ENCODE measurements at places on chromosomes 3 and 15.

DNA sequence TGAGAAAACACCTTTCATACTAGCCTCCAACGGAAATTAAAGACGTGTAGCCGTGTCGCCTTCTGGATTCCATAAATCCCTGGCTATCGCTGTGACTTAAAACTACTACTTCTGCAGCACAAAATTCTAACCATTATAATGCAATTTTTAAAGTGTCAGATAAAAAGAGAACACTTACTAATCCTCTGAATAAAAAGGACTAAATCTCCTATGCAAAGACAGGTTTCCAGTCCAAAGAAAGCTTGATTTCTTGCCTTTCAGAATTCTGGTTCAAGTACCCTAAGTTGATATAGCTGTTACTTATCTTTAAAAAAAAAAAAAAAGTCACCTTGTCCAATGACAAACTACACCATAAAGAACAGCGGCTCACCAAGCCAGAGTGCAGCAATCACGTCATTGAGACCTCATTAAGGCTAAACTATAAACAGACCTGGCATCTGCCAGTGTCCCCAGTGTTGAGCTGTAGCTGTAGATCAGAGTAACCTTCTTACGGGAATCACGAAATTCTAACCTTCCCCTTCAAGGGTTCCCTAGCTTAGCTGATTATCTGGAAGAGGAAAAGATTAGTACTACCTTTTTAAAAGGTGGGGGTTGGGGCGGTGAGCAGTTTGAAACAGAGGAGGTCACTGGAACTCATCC lies 2.2 kb downstream of the ABCC5 start:
- no peak for DNase-seq

GRCh38 chr3:151875759-151876158 lies 2.3 kb downstream of the SUCNR1 start:
- no peak for DNase-seq

- no peak for DNase-seq
Measured at GRCh38 chr3:74041068-74041675, 416.4 kb upstream of the PDZRN3 start.

DNA sequence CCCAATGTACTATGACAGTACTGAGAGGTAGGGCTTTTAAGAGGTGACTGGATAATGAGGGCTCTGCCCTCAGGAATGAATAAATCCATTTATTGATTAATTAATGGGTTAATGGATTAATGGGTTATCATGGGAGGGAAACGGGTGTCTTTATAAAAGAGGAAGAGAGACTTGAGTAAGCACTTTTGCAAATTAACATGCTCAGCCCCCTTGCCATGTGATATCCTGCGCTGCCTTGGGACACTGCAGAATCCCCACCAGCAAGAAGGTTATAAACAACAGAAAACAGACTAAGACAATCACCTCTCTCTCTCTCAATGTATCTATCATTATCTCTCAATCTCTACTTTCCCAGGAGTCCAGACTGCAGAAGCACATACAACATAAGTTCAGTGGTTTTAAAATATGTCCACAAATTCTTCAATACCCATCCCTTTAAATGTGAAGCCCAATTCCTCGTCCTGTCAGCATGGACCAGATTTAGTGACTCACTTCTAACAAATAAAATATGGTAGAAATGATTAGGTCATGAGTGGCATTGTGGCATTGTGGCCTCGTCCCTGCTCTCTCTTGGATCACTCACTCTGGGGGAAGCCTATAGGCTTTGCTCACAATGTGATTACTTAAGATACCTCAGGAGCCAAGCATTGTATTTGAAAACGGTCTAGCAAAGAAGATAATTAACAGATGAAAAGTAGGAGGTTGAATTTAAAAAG lies 40.0 kb upstream of the IL12A start:
- no peak for DNase-seq

DNA sequence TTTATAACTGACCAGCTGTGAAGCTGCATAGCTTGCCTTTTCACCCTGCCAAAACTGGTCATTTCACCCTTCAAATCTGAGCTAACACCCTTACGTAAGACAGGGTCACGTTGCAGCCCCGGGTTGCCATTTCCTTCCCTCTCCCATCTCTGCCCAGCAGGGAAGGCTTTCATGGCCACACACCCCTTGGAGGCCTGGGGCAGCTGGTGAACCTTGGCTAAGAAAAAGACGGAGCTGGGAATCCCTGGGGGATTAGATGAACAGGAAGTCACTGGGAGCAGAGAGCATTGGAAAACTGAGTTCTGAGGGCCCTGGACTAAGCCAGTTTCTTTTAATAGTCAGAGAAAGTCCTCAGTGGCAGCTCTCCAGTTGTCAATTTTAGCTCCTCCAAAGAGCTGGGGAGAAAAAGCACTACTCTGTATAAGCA lies 67.8 kb downstream of the TTC23 start:
- DNase-seq = no peak

DNA sequence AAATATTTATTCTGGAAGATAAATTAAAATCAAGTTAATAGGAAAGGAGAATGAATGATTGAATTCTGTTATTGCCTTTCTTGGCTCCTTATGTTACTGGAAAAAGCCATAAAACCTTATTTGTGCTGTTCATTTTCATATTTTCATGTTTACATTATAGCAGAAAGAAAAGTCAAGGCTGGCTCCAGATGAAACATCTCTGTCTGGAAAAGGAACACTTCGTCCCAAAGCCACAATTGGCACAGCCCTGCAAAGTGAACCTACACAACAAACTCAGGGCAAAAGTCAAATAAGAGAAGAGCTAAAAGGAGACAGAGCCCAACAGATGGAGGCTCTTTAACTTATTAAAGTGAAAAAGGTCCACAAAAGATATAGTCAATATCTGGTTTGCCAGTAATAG lies 73.4 kb downstream of the GTPBP8 start:
- DNase-seq = no peak

- DNase-seq = no peak
Measured at GRCh38 chr3:17320266-17320665, 422.2 kb downstream of the TBC1D5 start.

DNA sequence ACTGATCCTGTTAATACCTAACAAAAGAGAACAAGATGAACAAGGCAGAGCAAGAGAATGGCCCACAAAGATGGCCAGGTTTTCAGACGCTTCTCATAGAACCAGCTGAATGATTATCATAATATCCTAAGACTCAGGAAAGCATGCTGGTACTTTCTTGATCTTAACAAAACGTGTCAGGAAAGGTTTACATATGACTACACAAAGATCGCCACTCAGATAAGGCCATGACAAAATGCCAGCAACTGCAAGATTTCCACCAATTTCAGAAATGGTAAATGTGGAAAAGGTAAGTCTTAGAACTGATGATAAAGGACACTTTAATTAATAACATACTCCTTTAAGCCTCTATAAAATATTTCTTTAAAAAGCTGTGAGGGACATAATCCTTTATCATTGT lies 108.8 kb downstream of the DLG1 start:
- DNase-seq = no peak

- DNase-seq = no peak
Measured at GRCh38 chr3:25421747-25422146, 6.3 kb upstream of the RARB start.

DNA sequence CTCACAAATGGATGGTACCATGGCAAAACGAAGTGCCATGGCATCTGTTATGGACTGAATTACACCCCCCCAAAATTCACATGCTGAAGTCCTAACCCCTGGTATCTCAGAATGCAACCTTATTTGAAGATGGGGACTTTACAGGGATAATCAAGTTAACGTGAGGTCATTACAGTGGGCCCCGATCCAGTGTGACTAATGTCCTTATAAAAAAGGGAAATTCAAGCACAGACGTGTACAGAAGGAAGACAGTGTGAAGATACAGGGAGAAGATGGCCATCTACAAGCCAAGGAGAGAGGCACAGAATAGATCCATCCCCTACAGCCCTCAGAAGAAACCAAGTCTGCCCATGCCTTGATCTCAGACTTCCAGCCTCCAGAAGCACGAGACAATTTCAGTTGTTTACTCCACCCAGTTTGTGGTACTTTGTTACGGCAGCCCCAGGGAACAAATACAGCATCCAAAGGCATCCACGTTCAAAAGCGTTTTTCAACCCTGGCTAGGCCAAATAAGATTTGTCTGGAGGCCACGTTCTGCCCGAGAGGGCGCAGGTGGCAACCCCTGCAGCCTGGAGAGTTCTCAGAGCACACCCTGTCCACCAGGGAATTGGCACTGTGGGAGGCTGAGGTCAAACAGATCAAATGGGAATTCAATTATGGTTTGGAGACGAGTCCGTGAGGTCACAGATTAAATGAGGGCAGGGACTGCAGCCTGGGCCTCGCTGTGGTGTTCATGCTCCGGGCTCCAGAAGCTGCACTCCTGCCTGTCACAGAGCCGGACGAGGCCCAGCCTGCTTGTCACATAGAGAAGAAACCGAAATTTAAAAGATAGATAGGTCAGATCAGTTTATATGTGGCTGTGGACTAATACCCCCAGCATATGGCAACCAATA lies 494.8 kb downstream of the SHQ1 start:
- DNase-seq = no peak

GRCh38 chr3:127419182-127419581 lies 131.3 kb upstream of the PRR20G start:
- no peak for DNase-seq

DNA sequence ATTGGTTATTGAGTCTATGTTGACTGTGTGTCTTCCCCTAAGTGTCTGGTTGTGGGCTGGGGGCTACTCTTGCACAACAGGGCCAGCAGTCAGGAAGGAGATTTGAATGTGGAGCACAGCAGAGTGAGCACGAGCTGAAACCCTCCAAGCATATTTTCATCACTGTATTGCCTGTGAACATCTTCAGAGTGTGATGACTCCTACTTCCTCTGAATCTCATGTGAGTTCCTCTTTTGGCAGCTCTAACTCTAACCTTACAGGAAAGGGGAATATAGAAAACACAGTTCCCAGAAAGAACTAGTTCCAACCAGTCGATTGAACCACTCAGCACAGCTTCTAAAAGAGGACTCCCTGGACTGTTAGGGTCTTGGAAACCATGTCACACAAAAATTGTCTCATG lies 211.6 kb downstream of the RAP2B start:
- DNase-seq = no peak

- no peak for DNase-seq
Measured at GRCh38 chr3:142645236-142645793, 49.1 kb downstream of the PLS1 start.

DNA sequence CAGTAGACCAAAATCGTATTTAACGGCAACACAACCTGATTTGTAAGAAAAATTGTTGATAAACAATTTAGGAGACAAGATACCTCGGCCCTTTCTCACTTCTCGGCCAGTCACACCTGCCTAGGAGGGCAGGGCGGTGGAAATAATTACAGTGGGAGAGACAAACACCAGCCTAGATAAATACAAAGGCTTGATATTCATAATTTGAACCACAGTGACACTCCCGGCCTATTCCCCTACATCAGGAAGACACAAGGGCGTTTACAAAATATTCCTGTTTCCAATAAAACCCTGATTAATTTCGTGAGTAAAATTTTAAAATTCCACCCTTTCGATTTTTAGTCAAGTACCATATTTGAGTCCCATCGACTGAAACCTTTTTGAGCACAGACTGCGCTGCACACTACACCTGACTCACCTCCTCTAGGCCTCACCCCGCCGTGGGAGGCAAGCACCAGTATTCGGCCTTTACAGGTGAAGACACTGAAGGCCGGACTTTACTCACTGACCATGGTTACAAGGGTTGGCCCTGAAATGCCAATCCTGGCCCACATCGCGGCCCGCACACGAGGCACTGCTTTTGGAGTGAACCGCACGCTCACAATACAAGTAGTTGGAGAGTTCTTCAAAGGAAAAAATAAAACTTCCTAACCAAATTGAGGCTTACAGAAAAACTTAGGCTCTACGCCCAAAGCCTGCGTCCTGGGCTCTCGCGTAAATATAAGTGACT lies 794 bp downstream of the ARPP19 start:
- DNase-seq = no peak

- no peak for DNase-seq
Measured at GRCh38 chr15:79863886-79864285, 32.9 kb downstream of the MTHFS start.

- no peak for DNase-seq
Measured at GRCh38 chr3:32813180-32813579, 4.6 kb upstream of the TRIM71 start.

DNA sequence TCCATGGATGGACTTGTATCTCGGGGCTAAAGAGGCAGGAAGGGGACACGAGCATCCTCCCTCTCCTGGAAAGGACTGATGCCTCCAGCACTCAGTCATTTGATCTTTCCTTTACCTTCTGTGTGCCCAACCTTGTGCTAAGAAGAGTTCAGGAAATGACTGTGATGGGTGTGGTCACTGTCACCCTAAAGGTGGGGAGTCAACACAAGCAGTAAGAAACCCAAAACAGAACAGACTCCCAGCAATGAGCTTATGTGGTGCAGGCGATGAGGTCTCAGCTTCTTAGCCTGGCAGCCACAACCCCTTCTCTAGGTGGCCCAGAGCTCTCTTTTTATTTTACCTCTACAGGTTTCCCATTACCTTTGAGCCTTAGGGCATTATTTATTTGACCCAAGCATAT lies 3.8 kb downstream of the MPI start:
- DNase-seq = no peak

DNA sequence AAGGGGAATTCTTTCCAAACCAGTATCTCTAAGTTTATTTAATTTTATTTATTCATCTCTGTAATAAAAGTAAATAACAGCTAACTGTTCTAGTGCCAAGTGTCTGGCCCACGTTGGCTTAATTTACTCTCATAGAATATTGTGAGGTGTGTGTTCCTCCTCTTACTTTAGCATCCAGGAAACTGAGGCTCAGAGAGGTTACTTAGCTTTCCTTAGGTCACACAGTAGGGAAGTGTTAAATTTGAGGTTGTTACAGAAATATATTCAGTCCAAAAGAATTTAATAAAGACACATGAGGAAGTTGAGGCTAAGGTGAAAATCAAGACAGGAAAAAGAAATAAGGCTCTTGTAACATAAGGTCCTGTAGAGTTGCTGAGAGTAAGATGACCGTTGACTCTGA lies 84.4 kb upstream of the MRPS22 start:
- no peak for DNase-seq

DNA sequence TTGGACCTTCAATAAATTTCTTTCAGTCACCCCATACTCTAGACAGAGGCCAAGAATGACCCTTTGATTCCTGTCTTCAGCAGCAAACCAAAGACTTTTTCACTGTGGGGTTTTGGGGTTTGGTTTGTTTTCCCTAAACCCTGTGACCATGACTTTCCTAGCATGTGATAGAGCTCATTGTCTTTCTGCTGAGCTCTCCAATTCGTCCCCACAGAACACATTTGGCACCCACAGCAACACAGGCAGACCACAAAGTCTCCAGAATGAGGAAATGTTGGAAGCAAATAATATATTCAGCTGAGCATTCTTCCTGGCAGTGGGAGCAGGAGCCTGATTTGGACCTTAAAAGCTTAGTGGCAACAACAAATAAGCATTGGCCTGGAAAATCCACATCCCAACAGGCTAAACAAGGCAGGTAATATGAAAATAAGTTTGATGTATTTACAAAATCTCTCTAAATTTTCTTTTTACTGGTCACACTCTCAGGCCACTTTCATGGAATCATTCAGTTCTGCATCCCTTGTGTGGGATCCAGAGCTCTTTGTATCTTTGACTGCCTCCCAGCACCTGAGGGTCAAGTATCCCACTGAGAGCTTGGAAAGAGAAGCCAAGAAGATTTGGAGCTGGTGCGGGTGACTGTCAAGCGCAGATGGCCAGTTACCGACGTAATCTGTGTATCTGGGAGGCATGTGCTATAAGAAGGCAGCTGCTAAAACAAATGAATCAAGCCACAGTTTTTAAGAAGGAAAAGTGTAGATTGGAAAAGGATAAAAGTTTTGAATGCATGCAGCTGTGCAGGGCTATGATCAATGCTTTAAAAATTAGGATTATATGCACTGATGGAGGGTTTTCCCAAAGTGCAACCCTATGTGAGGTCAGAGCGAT lies 36.5 kb upstream of the CPB1 start:
- DNase-seq = peak; percentile 95
